ENCODE measurements at places on chromosomes 11 and 22.
A peak's percentile ranks its signal among the peaks of the same experiment; 100 is the strongest.

DNA sequence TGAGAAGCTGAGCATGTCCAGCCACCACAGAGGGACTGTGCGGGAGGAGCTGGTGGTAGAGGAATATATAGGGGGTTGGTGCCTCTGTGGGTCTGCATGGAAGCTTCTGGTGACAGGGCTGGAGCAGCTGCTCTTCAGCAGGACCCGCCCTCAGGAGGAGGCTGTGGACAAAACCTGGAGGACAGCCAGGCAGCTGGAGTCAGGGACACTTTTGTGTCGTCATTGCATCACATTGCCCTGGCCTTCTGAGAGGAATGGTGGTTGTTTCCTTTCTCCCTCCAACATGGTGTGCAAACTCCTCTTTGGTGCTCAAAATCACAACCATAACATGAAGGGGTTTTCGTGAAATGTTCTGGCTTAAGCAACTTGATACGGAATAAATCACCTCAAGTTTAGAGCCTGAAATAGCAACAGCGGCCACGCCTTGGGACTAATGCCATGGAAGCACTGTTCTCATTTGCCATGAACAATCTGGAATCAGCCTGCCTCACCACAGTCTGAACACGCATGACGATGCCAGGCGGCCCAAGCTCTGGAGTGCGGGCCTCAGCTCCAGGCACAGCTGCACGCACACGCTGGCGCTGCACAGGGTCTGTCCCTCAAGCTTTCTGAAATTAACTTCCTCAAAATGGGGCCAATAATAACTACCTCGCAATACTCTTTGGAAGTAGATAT lies 17.1 kb upstream of the CSRP3 start:
- no peak for DNase-seq

DNA sequence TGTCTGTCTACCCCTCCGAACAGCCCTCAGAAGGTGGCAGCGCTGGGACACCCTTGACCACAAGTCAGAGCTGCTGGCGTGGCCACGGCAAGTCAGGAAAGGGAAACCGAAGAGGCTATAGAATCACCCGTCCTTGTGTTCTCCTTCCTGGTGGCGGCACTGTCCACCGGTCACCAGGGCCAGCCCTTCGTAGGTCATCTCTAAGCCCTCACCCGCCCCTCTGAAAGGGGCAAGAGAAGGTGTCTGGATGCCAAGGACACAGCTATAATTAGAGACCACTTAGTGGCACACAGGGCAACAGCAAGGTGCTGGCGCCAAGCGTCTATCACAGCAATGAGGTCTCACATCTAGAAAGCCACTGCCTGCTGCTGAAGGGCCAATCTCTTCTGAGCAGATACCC lies 320.9 kb downstream of the SHANK2 start:
- DNase-seq, result no peak

DNA sequence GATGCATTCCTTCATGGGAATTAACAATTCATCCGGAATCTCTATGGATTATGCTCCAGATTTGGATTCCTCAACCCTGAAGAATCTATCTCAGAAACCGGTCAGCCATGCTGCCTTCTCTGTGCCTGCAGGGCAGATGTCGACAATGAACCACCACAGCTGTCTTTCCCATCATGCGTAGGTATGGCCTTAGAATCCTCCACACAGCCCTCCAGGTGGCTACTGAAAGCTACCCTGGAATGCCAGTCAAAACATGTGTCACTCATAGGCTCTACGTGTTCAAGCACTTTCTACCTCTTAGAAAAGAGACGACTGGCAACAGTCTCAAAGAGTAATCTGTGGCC lies 19.4 kb downstream of the MAML2 start:
- DNase-seq, result no peak

GRCh38 chr11:112016088-112016764 lies 9.0 kb upstream of the DLAT start:
- no peak for DNase-seq

- no peak for DNase-seq
Observed at GRCh38 chr11:132263241-132263640, 892.8 kb downstream of the NTM start.

DNA sequence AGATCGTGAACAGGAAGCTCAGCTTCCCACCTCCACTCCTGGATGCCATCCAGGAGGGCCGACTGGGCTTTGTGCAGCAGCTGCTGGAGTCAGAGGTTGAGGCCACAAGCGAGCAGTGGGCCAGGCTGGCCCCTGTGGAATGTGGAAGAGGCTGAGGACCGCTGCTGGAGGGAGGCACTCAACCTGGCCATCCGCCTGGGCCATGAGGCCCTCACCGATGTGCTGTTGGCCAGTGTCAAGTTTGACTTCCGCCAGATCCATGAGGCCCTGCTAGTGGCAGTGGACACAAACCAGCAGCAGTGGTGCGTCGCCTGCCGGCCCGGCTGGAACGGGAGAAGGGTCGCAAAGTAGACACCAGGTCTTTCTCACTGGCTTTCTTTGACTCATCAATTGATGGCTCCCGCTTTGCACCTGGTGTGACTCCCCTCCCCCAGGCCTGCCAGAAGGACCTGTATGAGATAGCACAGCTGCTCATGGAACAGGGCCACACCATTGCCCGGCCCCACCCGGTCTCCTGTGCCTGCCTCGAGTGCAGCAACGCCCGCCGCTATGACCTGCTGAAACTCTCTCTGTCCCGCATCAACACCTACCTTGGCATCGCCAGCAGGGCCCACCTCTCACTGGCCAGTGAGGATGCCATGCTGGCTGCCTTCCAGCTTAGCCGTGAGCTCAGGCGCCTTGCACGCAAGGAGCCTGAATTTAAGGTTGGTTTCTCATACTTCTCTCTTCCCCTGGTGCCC lies 24.9 kb downstream of the ART5 start:
- DNase-seq, result peak; percentile 66

DNA sequence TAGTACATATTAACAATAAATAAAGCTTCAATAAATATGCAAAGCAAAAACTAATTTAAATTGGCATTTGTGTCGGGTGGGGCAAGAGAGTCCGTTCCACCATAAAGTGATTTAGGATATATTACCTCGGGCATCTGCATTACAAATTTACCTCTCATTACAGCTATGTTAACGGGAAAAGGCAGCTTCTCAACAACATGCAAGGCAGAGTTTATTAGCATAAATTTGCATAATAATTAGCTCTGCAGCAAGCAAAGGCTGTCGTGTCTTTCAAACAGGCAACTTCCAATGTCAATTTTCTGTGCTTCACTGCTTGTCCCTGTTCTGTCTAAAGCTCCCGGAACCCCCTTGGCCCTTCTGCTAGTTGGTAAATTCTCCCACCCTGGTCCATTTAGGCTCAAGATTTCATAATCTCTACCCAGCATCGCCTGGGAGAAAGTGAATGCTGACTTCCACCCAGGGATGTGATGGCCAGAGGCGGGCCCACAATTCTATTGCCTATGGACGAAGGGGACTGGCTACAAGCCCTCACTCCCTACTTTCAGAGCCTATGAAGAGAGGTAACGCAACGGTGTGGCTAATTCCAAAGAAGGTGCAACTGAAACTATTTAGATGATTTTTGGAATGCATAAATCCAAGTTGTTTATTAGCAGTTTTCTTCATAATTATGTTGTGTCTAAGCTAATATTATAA lies 462.1 kb downstream of the OPCML start:
- no peak for DNase-seq

- DNase-seq, result no peak
Observed at GRCh38 chr11:35047179-35047578, 91.8 kb upstream of the CD44 start.

DNA sequence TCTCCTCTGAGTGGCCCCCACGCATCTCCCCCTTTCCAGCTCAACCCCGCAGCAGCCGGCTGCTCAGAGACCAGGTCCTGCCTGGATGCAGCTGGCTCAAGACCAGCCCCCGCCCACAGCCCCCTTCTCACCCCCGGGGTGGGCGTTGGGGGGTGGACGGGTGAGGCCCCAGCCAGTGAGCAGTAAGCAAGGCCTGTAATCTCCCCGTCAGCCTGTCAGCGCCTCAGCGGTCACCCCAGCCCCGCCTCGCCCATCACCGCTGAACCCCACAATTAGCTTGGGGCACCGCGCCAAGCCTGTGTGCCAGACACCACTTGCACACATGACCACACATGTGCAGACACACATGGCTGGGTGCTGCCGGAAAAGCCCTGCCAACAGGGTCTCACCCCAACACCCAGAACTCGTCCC lies 5.9 kb downstream of the PLXNB2 start:
- no peak for DNase-seq

DNA sequence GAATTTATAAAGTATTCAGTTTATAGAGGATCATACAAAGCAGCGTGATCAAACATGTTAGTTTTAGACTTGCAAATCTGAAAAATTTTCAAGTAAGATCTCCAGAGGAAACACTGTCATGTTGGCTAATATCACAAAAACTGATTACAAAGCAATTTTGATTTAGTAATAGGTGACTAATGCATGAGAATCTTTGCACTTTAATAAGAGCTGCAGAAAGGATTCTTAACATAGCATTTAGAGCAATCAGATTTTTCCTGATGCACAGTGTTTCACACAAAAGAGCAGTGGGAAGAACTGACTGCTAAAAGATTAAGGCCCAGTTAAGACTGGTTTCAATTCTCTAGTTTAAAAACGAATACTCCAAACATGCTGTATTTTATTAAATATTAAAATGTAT lies 321.2 kb downstream of the GUCY1A2 start:
- no peak for DNase-seq

GRCh38 chr11:107102692-107103477 lies 84.6 kb upstream of the GUCY1A2 start:
- no peak for DNase-seq

DNA sequence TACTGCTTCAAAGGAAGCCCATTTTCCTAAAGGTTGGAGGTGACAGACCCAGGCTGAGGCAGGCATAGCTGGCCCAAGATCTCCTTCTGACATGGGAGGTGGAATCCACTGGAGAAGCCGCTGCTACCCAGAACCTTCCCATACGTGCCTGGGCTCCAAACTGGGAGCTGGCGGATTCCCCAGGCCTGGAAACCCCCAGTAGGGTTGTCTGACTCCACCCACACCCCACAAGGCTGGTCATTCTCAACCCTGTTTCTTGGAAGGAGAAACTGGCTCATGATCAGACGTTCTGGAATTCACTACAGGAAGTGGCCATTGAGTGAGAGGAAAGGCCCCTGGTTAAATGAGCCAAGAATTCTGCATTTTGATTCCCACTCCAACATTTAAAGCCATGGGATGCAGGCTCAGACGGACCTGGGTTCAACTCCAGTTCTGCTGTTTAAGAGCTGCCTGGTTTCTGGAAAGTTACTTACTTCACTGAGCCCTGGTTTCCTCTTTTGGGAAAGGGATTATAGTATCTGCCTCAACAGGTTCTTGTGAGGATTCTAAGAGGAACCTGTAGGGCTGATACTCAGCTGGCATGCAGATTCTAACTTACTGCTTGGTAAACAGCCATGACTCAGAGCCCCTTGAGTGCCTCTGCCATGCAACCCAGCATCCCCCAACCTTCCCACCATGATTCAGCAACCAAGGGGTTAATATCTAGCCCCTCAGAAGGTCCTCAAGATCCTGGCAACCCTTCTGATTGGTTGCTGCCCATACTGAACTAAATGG lies 19.4 kb upstream of the TSKU start:
- no peak for DNase-seq

- DNase-seq, result no peak
Observed at GRCh38 chr11:61058583-61059259, 43.6 kb upstream of the CD5 start.

GRCh38 chr11:39247570-39248137 lies 2211.8 kb downstream of the LRRC4C start:
- DNase-seq, result no peak

GRCh38 chr11:5007561-5007960 lies 12.9 kb downstream of the OR51L1 start:
- no peak for DNase-seq

GRCh38 chr11:10038521-10039302 lies 255.3 kb downstream of the SBF2 start:
- no peak for DNase-seq

- no peak for DNase-seq
Observed at GRCh38 chr11:128422576-128423370, 164.6 kb downstream of the ETS1 start.

GRCh38 chr11:5251746-5252145 lies 2.1 kb upstream of the HBG1 start:
- no peak for DNase-seq

- peak; percentile 80 for DNase-seq
Observed at GRCh38 chr11:128692753-128693415, 988 bp upstream of the FLI1 start.
